ENCODE measurements at places on chromosomes 7 and 10.

GRCh38 chr10:9294865-9295264 lies 1240.4 kb downstream of the GATA3 start:
- DNase-seq, result no peak

DNA sequence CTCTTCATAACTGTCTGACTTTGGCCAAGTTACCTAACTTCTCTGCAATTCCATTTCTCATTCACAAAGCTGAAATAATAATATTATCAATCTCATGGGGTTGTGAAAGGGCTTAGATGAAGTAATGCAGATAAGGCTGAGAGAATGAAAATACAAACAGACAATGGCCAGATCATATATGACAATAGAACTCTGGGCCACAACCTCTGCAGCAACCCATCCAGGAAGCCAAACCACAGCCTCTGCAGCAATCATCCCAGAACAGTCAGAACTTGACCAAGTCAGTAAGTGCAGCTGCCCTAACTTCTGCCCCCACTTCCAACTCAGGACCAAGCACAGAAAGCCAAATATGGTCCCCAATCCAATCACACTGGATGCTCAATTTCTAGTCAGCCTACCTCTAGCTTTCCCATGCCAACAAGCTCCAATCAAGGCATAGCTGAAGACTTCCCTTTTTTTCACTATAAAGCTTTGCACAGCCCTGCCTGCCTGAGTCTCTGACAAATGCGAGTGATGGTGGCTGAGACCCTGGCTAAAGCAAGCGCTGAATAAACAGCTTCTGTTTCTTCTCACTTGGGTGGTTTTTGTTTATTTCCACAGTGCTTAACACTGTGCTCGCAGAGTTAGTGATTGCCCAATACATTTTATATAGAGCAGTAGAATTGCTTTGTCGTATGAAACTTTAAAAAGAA lies 34.8 kb upstream of the TNPO3 start:
- peak; percentile 3 for DNase-seq

DNA sequence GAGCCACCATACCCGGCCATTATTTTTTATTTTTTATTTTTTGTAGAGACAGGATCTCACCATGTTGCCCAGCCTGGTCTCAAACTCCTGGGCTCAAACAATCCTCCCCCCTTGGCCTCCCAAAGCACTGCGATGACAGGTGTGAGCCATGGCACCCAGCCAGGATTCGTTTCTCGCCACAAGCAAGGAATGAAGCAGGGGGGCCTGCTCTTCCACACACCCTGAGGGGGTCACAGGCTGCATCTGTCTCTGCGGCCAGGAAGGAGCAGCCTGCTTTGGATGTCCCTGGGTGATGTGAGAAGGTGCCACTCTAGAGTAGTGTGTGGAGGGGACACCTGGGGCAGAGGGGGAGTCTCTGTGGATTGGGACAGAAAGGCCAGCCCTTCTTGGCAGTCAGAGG lies 61.3 kb upstream of the TNRC18 start:
- no peak for DNase-seq

GRCh38 chr10:58782876-58783851 lies 270.5 kb downstream of the BICC1 start:
- no peak for DNase-seq

DNA sequence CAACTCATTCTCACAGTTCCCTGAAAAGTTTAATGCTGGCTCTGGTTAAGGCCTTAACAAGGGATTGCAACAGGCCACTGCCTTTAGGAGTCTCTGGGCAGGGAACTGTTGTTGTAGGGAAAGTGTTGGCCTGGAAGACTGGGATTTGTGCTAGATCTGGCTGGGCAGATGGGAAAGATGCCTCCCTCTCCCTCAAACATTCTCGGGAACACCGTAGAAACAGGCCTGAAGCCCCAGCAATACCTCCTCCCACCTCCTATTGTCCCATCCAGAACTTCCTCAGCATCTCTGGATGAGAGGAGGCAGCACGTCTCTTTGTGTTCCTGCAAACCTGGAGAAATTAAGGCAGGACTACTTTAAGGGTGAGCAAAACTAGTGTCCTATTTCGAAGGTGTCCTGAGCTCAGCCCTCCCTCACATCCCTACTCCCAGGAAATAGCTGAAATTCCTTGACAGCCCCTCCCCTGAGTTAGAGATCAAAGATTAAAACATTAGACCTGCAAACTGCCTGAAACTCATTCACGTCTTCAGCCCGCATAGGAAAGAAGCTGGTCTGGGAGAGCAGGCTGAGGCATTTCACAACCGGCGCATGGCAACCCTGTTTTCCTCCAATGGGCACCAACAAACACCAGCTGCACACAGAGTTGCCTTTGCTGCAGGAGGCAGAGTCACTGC lies 10.9 kb upstream of the MAP3K8 start:
- DNase-seq, result no peak

DNA sequence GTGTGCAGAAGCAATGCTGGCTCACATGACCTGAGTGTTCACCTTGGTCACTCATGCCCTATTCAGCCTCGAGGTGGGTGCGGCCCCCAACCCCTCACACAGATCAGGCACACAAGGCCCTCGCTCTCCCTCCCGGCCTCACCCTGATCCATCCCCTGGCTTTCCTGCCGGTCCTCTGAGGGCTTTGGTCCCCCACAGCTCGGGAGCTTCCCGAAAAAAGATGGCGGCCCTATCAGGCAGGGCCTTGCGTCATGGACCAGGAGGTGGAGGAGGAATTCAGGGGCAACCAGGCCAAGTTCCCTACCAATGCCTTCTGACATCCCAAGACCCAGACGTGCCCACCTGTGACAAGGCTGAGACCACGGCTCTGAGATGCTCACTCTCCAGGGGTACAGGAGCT lies 43.7 kb upstream of the DNAAF5 start:
- no peak for DNase-seq

- no peak for DNase-seq
Observed at GRCh38 chr7:2882111-2882510, 38.0 kb upstream of the GNA12 start.

DNA sequence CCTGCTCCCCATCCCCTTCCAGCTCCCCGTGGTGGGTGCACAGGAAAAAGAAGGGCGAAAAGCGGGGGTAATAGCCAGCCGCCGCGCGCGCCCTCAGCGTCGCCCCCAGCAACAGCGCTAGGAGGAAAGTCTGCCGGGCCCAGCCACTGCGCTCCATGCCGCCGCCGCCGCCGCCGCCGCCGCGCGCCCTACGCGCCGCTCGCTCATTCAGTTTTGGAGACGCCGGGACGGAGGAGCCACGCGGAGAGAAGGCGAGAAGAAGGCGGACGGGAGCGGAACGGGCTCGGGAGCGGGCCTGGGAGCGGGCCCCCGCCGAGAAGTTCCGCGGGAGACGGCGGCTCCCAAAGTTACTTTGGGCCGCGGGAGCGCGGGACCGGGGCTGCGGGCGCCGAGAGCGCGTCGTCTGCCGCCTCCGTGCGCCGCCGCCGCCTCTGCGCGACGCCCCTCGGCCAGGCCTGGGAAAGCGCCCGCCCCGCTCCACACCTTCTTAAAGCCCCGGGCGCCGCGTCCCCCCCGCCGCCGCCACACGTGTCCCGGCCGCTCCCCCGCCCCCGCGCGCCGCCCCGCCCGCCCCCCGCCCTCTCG lies at the start of gene RELN:
RELN (minus strand) TSS at position 459 of the 585 bp plus-strand sequence; CDS start at position 157, 302 bp downstream.
- DNase-seq, result no peak

DNA sequence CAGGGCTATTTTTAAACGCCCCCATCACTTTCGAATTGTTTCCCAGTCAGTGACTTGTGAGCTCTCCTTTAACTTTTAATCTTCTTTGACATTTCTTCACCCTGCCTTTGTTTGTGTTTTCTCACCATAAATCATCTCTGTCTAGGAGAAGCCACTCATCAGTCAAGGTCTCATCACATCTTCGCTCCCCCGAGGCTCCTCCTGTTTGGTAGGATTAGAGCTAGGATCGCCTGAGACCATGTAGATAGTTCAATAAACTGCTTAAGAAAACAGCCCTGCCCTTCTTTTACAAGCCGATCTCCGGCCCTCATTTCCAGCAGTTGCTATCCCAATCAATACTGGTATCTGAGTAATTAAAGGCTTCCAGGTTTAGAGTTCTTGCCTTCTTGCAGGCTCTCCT lies 472.8 kb upstream of the ADARB2 start:
- DNase-seq, result no peak

DNA sequence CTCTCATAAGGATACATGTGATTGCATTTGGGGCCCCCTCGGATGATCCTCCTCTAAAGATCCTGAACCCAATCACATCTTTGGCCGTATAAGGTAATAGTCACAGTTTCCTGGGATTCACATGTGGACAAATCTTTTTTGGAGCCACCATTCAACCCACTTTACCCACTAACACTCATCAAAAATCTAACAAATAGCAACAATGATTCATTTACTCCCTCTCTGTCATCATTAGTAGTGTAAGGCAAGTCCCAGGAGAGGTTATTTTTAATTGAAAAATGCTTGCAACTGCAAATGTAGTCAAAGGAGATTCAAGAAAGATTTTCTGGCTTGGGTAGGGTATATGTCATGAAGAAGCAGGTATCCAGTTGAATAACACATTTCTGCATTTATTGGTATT lies 9.9 kb upstream of the SMKR1 start:
- no peak for DNase-seq

DNA sequence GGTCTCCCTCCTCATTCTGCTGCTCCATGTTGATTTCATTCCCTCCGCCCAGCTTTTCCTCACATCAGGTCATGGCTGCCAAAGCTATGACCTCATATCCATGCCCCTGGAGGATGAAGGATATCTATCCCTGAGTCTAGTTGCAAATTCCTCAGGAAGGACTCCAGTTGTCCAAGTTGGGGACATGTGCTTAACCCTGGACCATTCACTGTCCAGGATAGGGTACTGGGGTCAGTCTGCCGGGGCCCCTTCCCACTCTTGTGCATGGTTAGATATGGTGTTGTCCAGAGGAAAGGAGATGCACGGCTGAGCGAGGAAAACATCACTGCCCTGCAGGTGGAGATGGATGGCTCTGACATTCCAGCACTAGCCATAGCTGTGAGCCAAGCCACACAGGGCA lies 51.9 kb upstream of the COMTD1 start:
- no peak for DNase-seq

- no peak for DNase-seq
Observed at GRCh38 chr10:24215196-24215595, 6.3 kb downstream of the KIAA1217 start.

DNA sequence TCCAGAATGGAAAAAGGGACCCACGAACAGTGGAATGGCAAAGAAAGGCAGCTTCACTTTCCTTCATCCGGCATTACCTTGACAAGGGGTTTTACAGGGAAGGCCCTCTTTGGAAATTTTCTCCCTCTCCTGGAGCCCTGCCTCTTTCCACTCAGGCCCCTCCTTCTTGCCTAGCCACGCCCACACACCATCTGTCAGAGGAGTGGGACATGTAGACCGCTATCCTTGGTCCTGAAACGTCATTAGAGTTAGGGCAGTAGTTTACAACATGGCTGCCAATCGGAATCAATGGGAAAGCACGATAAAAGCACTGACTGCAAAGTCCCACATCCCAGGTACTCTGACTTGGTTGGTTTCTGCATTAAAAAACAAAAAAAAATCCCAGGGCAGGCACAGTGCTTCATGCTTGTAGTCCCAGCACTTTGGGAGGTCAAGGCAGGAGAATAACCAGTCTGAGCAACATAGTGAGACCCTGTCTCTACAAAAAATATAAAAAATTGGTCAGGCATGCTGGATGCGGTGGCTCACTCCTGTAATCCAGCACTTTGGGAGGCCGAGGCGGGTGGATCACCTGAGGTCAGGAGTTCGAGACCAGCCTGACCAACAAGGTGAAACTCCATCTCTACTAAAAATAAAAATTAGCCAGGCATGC lies 96.4 kb downstream of the MARCHF5 start:
- no peak for DNase-seq

GRCh38 chr10:53537508-53537907 lies 764.9 kb upstream of the MBL2 start:
- no peak for DNase-seq

GRCh38 chr10:77377678-77378352 lies 259.8 kb downstream of the KCNMA1 start:
- no peak for DNase-seq

- no peak for DNase-seq
Observed at GRCh38 chr7:128247640-128248194, 6.6 kb downstream of the LEP start.

- no peak for DNase-seq
Observed at GRCh38 chr7:78139335-78139734, 340.8 kb downstream of the PHTF2 start.

DNA sequence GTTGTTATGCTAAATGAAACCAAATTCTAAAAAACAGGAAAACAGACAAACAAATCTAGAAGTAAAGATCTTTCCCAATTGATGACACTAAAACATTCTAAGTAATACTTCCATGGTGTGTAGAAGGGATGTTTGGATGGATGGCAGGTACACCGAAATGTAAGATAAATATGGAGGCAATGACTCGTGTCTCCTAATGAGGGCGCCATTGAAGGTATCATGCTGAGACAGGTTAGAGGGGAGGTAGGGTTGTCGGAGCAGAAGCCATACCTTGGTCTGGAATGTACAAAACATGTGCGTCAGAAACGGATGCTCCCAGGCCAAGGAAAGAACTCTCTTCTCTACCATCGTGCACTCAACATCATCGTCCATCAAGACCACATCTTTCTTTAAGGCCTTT lies 101.4 kb downstream of the PRKCQ start:
- DNase-seq, result no peak

DNA sequence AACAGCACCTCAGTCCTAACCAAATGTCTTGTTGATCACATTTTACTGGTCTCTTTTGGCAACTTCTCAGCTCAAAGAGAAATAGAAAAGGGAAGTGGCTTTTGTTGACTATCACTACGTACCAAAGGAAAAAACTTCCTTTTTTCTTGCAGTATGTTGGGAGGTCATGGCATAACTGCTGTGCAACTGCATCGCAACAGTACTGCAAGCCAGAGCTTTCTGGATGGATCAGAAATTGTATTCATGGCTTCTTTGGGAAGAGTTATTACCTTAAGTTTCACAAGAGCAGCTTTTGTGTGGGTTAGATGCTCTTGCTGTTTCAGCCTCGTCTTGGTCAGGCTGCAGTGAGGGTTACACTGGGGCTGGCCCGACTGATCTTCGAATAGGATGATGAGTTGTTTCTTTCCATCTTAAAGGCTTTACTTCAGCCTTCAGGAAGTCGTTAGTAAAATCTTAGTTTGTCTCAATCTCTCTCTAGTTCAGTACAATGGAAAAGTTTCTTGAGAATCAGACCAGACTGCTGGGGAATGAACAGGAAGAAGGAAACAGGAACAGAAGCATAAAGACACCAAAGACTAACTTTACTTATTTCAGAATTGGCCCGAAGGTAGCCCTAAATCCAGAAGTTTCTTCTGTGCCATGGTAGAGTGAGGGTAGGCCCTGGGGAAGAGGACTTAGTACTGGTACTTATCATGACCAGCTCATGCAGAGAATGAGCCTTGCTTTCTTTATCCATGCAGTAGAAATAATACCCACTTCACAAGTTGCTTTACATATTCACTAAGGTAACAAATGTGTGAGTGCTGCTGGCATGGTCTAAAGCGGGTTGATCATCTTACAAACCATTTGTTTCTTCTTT lies 153.6 kb downstream of the CELF2 start:
- peak; percentile 64 for DNase-seq

DNA sequence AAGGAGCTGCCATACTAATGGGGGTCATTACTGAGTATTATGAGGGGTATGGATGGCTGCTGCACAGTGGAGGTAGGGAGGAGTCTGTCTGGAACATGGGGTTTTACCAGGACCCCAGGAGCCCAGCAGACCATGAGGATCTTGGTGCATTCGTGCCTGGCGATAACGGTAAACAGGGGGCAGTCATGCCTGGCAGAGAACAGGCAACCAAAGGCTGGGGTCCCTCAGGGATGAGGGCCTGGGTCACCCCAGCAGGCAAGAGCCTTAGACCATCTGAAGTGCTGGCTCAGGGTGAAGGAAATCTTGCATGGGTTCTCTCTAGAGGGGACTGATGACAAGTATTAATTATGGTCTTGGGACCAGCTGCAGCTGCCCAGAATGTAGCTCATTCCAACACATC lies 46.1 kb downstream of the MYL10 start:
- no peak for DNase-seq
